RPMI7951 (cell line): ENCODE measurements at places on chromosomes 5 and 9.

DNA sequence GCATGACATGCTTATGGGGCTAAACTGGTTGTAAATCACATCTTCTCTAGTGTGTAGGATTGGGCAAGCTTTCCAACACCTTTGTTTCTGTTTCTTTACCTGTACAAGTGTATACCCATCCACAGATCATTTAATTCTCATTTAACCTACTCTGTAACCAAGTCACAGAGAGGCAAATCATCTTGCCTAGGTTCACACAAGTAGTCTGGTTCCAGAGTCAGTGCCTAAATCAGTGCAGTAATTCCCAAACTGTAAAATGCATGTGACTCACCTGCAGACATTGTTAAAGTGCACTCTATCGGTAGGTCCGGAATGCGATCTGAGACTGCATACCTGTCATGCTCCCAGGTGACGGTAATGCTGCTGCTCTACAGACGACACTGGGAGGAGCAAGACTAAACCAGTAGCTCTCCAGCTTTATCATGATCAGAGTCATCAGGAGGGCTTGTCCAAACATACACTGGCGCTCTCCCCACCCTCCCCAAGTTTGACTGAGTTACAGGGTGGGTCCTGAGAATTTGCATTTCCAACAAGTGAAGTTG, 107.9 kb upstream of the FREM1 start:
- no peak for DNase-seq

GRCh38 chr9:114112778-114113584, 13.9 kb upstream of the KIF12 start:
- peak; percentile 71 for DNase-seq

DNA sequence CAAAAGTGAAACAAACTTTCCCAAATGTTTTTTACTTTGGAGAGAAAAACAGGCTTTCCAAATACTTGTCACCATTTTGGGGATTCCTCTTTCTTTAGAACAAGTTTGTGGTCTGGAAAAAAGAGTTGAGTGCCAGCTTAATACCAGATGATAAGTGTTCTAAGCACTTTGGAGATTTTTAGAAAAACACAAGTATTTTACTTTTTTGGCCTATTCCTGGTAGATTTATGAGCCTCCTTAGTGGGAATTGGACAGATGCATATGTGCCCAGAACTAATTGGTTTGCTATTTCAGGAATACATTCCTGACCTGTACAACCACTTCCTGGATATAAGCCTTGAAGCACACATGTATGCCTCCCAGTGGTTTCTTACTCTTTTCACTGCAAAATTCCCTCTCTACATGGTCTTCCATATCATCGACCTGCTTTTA, 40.5 kb downstream of the GPR21 start:
- DNase-seq = peak; percentile 76

DNA sequence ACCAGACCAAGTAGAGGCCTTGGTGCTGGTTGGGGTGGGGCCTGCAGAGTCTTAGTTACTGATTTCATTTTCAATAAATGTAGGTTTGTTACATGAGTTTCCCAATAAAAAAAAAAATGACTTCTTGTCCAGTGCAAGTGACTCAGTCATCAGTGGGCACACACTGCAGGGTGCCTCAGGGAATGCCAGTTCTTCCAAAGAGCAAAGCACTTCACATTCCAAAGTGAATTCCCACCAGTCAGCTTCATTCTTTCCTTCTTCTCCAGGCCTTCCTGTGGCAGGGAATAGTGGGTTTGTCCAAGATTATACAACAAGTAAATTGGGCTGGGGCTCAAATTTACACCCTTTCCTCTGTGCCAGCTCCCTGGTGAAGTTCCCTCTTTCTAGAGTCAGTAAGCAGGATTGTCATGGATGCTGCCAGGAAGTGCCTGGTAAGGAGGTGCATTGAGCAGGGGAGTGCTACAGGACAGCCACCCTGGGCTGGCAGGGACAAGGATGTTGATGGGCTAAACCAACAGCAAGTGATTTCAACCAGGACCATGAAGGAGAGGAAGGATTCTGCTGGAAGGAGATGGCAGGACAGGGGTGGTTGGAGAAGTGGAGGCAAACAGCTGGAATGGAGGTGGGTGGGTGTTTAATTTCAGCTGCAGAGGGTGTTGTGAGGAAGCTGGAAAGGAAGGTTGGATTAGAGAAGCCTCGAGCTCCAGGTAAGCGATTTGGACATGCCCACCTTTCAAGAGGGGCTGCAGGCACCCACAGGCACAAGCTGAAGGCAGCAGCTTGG, 3.7 kb upstream of the B4GALT7 start:
- no peak for DNase-seq

- DNase-seq = no peak
These were observed 54.4 kb upstream of the JMY start for GRCh38 chr5:79181419-79182022.

DNA sequence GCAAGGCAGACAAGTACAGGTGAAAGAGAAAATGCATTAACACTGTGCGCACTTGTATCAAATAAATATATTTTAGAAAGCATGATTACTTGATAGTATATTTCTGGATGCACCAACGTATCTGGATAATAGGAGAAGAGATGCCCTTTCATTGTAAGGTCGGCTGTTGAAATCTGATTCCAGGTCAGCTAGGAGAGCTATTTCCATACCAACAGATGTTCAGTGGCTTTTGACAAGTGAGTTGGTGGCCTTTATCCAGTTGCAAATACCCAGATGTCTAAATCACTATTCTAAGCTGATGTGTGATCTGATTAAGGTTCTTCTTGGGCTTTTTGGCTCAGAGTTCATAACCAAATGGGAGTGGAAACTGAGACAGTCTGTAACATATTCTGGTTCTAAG, 128.2 kb upstream of the TBCA start:
- no peak for DNase-seq

GRCh38 chr5:116703941-116704340, 129.3 kb upstream of the SEMA6A start:
- no peak for DNase-seq

GRCh38 chr5:169121630-169122420, 179.1 kb downstream of the SLIT3 start:
- peak; percentile 79 for DNase-seq

GRCh38 chr5:163503106-163504078, 2.0 kb upstream of the MAT2B start:
- peak; percentile 83 for DNase-seq

- no peak for DNase-seq
These were observed 214.9 kb downstream of the FANCC start for GRCh38 chr9:95102572-95102971.

DNA sequence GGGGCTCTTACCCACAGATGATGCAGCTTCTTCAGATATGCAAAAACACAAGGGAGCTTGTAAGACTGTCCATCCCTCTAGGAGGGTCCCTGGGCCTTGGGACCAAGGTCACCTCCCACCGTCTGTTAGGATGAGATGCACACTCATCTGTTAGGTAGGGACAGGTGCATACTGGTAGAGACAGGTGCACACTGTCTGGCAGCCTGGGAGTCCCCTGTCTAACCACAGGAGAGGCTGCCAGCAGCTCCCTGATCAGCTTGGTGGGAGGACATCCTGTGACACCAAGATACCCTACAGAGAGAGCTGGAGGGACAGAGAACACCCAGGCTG, 13.2 kb downstream of the TSPAN17 start:
- no peak for DNase-seq

DNA sequence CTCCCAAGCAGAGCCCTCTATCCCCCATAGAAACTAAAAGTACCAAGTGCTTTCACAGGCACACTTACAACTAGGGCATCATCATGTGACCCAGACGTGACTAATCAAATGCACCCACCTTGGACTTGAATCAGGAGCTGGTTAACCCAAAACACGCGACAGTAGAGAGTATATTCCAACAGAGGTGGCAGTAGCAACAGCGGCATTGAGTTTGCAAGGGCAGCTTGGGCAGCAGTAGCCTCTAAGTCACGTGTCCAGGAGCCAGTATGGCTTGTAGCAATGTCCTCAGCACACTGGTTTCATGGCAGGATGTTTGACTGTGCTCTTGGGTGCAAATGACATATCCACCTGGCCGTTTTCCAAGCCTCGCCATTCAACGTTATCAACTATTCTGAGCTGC, 73.4 kb upstream of the DNAH5 start:
- peak; percentile 57 for DNase-seq

DNA sequence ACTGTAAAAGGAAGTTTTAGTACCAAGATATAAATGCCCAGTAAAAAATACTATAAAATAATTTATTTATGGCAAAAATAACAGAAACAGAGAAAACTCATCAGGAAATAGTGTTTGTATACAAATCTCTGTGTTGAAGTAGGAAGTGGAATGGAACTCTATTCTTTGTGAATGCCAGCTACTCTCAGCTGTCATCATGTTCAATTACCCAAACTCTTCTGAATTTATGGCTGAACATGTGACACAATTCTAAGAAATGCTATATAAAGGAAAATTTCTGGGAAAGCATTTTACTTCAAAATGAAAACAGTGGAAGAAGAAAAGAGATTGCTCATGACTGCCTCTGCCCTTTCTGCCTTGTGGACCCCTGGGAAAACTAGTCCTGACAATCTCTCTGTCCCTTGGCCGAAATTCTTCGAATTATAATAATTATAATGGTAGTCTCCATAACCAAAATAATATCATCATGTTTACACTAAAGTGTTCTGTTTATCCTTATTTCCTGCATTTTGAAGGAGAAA, 522.3 kb upstream of the ST8SIA4 start:
- DNase-seq = no peak

- DNase-seq = no peak
These were observed 76.7 kb downstream of the MYO10 start for GRCh38 chr5:16859346-16859745.

GRCh38 chr5:75567710-75568109, 43.5 kb upstream of the ANKDD1B start:
- DNase-seq = peak; percentile 42

- no peak for DNase-seq
These were observed 984 bp upstream of the RAD23B start for GRCh38 chr9:107281922-107282667.

- no peak for DNase-seq
These were observed 196.9 kb upstream of the PUM3 start for GRCh38 chr9:3040761-3041160.

DNA sequence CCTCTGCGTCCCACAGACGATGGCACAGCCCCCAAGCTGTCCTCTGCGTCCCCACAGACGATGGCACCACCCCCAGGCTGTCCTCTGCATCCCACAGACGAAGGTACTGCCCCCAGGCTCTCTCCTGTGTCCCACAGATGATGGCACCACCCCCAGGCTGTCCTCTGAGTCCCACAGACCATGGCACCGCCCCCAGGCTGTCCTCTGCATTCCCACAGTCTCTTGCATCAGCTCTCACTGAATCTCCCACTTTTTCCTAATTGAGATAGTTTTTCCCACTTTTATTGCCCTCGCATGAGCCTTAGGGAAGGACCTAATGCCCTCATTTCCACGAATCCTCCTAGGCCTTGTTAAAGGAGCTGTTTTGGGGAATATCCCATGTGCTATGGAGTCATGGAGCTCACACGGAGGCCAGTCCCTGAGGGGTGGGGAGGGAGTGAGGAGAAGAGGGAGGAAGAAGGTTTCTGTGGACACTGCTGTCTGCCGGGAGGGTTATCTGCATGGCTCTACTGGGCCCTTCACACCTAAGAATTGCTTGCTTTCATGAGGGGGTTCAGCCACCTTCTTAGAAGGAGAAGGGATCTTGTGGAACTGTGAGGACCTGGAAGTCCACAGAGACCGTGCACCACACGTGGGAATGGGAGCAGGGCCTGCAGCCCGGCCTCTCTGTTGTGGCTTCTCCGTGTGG, 58.2 kb upstream of the PTCH1 start:
- no peak for DNase-seq

DNA sequence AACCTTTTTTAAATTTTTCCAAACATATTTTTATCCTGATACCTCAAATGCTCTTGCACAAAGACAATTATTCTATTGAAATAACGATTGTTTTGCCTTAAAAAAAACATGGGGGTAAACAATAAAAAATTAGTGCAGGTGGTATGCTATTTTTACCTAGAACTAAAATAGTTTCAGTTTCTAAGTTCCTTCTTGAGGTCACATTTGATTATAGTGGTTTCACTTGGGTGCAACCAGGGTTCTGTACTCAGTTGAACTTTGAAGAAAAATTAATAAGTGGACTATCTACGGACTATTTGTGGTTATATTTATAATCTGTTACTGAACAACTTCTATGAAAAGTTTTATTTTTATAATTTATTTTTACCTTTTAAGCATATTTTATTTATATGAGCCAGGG, 387.1 kb upstream of the IZUMO3 start:
- no peak for DNase-seq

DNA sequence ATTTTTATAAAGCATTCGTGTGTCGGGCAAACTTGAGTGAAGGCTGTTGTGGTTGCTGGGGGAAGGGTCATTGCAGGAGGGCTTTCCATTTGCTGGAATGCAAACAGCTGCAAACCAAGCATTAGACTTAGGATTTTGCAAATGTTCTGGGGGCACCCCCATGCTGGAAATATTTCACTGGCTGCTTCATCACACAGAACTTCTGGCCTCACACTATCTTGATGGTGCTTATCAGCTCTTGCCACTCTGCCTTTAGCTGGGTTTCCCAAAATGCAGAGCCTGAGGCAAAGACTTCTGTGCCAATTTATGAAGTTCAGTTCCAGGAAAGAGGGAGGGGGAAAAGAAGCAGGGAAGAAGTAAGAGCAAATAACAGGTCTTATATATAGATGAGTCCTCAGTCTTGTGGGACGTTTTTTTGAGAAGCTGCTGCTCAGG, 8.6 kb upstream of the COL15A1 start:
- peak; percentile 49 for DNase-seq

DNA sequence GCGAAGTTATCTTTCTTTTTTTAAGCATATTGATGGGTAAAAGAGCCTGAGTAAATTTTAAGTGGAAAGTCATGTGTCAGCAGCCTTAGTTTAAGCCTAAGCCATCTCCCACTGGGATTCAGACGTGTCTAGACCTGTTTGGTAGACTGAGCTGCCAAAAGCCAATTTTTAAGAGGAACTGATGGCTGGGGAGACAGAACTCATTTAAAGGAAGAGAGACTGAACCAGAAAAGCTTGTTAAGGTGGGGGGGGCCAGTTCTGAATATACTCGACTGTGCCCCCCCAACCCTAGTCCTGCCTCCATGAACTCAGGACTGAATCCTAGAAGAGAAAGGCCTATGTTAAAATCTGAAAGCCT, 58.3 kb upstream of the PLPP1 start:
- DNase-seq = no peak

DNA sequence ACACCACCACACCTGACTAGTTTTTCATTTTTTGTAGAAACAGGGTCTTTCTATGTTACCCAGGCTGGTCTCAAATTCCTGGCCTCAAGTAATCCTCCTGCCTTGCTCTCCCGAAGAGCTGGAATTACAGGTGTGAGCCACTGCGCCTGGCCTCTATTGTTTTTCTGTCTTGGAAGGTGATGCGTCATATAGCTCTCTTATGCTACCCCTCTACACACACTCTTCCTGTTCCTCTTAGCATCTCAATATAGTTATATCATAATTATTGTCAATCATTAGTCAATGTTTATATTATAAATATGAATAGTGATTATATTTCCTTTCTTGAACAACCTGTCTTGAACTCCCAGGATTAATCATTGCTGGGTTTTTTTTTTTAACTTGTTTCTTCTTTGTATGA, 7.3 kb downstream of the PKD2L2 start:
- no peak for DNase-seq
